ENCODE measurements at places on chromosomes 1 and 21.

DNA sequence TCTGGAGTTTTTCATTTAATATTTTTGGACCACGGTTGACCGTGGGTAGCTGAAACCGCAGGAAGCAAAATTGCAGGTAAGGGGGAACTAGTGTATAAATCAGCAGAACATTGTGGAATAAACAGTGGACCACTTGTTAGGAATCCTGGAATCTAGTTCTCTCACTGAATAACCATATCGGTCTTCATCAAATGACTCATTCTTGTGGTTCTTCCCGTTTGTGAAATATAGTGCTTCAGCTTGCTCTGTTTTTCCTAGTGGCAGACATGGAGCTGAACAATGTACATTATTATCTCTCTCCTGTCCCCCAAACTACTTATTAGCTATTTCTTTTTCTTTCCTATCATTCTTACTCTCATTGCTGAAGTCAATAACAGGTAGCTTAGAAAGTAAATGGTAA lies 61.9 kb downstream of the HSPA13 start:
- no peak for DNase-seq

- no peak for DNase-seq
Measured at GRCh38 chr1:29469457-29469856, 233.1 kb downstream of the PTPRU start.

- DNase-seq: peak; percentile 47
Measured at GRCh38 chr1:193537266-193538002, 351.0 kb upstream of the B3GALT2 start.

DNA sequence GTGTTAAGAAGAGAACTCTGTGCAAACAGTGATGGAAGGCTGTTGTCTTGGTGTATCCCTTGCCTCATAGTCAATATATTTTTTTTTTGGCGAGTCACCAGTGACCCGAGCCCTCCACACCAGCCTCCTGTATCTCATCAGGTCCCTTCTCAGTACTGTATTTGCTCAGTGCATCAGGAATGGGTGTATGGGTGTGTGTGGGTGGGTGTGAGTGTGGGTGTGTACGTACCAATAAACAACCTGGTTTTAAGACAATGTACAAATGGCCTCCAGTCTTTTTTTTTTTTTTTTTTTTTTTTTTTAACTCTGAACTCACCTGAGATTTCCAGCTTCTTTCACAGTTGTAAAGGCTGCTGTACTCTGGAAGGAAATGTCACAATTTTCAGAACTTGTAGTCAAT lies 7.3 kb downstream of the MYOG start:
- DNase-seq: no peak

- DNase-seq: no peak
Measured at GRCh38 chr1:196271212-196271947, 336.9 kb downstream of the KCNT2 start.

DNA sequence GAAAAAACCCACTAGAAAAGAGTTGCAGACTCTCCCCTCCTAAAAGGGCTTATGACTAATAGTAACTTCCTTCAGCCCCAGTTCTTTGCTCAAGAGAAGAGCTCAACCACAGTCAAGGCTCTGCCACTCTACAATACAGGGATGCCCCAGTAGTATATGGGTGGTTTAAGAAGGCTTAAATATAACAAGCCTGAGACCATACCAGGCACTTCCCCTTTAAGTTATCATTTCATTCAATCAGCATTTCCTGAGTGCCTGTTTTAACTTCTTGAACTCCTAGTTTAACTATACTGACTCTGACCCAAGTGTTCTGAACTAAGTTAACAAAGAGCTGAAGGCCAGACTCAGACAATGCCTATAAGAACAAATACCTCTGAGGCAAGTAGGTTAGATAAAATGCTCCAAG lies 19.8 kb downstream of the PRPF38A start:
- DNase-seq: no peak

GRCh38 chr1:50681931-50682330 lies 258.7 kb upstream of the DMRTA2 start:
- no peak for DNase-seq

DNA sequence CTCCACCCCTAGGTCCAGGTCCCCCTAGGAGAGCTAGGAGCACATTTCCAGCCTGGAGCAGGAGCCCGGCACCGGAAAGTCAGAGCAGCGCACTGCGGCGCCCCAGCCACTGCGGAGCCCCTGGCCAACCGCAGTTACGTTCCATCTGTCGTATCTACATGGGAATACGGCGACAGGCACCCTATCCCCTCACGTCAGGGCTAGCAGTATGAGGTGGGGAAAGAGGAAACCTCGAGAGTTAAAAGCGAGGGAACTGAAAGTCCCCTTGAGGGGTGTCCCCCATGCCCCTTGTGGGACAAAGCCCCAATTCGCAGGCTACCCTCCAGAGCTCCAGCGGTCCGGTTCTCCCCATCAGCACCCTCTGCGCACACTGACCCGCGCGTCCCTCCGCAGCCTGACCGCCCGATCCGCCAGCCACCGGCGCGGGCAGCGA lies 995 bp downstream of the COLGALT2 start:
- DNase-seq: no peak

- no peak for DNase-seq
Measured at GRCh38 chr1:35569936-35570335, 3.2 kb upstream of the TFAP2E start.

GRCh38 chr1:35044431-35044830 lies 12.7 kb upstream of the ZMYM6 start:
- DNase-seq: no peak

GRCh38 chr1:151356696-151357095 lies 9.6 kb upstream of the RFX5 start:
- DNase-seq: no peak

- no peak for DNase-seq
Measured at GRCh38 chr1:4660917-4661594, 6.6 kb downstream of the AJAP1 start.

GRCh38 chr21:29080454-29080941 lies 7.0 kb upstream of the CCT8 start:
- DNase-seq: no peak
